ENCODE measurements at places on chromosomes 6 and 20. TPM values are rescaled to one million over a fixed set of nuclear protein-coding genes. Genes with fewer than 3 reads are reported as not detected.

LST1 gene
- 4.3 TPM for total RNA-seq

OLIG3 gene
- 0.10 TPM for total RNA-seq

SLPI gene
- 206 TPM for total RNA-seq

SLCO4A1 gene
- total RNA-seq, result 82.8 TPM

CRYBG1 gene
- total RNA-seq, result 102 TPM

CHMP4B gene
- total RNA-seq, result 113 TPM

OR2B6 gene
- total RNA-seq, result not detected

PTGIS gene
- total RNA-seq, result 2.3 TPM

- DNase-seq, result no peak
Observed at GRCh38 chr6:12598919-12599318, 117.6 kb upstream of the PHACTR1 start.

DNA sequence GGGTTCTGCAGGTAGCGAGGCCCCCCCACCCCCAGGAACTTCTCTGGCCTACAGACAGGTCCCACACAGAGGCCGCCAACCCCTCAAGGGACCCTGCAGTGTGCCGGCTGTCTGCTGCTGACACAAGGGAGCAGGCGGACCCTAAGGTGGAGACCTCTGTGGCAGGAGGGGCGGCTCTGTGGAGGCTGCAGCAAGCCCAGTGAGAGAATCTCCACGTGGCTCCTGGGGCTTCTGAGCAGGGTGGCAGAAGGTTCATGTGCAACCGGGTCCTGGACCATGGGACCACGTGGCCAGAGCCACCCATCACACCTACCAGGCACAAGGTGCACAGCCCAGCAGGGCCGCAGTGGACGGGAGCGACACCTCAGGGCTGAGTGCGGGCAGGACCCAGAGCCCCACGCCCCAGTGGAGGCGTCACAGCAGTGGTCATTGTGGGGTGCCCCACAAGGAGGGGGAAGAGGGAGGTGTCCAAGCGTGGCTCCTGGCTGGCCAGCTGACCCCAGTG is 4.3 kb downstream of the ARFRP1 start:
- no peak for DNase-seq

GRCh38 chr6:26020329-26021000 is 57.9 kb downstream of the TRIM38 start:
- DNase-seq, result peak; percentile 86

DNA sequence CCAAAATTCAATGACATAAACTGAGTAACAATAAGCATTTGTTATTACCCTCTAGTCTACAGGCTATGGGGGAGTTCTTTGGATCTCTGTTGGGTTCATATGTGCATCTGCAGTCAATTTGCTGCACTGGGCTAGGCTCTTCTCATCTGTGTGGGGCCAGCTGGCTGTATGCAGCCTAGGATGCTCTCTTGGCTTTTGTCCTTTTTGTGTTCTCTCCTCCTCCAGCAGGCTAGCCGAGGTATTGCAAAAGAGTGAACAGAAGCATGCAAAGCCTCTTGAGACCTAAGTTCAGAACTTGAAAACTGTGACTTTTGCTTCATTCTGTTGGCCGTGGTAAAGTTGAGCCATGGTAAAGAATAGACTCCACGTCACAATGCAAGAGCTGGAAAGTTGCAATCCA is 62.8 kb upstream of the FOXO3 start:
- no peak for DNase-seq

GRCh38 chr6:43706788-43707187 is 19.2 kb upstream of the MRPS18A start:
- DNase-seq, result no peak

- DNase-seq, result peak; percentile 17
Observed at GRCh38 chr6:56246541-56246880, 869 bp downstream of the COL21A1 start.

GRCh38 chr6:34223381-34223955 is 13.2 kb upstream of the HMGA1 start:
- no peak for DNase-seq

- DNase-seq, result no peak
Observed at GRCh38 chr20:43229696-43230095, 40.0 kb upstream of the PTPRT start.

DNA sequence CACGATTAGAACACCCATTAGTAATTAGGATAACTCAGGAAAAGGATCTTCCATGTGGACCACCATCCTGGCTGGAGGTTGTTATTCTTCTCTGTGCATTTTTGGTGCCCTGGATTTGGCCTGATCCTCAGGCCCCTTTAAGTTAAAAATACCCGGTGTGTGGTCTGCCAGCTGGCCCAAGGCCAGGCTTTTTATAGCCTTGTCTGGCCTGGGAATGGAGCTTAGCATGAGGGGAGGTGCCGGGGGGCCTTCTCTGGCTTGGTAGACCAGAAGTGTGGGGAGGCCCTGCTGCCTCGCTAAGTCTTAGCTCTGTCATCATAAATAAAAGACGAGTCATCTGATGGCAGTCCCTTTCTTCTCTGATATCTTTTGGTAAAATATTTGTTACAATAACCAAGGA is 71.4 kb downstream of the ARID1B start:
- no peak for DNase-seq
